ENCODE measurements at places on chromosomes 4 and X.

- DNase-seq: peak; percentile 20
Measured at GRCh38 chr4:83266689-83267088, 17.9 kb downstream of the COQ2 start.

- DNase-seq: no peak
Measured at GRCh38 chrX:29453333-29453732, 762.0 kb upstream of the MAGEB2 start.

DNA sequence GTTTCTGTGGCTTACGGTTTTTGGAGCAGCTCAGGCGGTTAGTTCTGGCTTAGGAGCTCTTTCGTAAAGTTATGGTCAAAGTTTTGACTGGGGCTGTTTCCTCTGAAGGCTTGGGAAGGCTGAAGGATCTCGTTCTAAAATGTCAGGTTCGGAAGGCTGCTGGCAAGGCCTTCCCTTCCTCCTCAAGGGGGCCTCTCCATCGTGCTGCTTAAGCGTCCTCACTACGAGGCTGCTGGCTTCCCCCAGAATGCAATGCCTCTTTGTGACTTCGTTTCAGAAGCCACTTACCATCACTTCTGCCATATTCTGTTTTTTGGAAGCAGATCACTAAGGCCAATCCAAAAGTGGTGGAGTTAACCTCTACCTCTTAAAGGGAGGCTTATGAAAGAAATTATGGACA lies 1196.4 kb upstream of the TENM3 start:
- no peak for DNase-seq

DNA sequence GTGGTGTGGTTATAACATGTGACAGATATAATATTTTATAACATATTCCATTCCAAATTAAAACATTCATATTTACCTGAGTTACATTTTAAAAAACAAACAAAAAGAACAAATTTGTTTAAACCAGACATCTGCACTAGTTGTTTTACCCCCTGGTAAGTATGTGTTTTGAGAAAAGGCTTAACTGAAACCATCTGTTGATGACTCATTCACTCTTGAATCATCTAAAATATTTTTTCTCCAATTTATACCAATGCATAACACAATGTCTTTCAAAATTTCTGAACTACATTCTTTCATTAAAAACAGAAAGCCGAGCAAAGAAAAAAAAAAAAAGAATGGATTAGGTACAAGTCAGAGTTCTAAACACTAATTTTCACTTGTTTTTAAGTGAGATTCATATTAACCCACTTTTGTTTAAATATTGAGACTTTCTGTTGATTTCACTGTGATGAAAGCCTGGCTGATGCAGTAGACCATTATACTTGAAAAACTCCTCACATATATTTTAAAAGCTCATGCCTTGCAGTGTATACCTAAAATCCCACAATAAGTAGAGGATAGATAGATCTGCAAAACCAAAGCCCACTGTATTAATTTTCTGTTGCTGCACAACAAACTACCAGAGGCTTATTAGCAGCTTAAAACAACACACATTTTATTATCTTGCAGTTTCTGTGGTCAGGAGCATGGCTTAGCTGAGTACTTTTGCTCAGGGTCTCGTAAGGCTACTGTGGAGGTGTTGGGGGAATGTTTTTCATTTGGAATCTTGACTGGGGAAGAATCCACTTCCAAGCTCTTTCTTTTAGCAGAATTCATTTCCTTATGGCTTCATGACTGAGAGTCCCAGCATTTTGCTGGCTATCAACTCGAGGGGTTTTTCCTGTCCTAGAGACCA lies 221.5 kb downstream of the PCDH18 start:
- no peak for DNase-seq

- no peak for DNase-seq
Measured at GRCh38 chr4:100977274-100977673, 370.1 kb downstream of the PPP3CA start.

All from CD4-positive, alpha-beta T cell treated with Interleukin-12 subunit alpha and Interleukin-12 subunit beta, for 1 hour (primary cell).